ENCODE measurements at places on chromosomes 6 and 20. TPM values are rescaled to one million over a fixed set of nuclear protein-coding genes. Genes with fewer than 3 reads are reported as not detected.

SNAI1 gene
- total RNA-seq: 2.0 TPM

GPR6 gene
- total RNA-seq: not detected

SF3B5 gene
- 68.0 TPM for total RNA-seq

COL11A2 gene
- 0.26 TPM for total RNA-seq

PKIB gene
- total RNA-seq: 0.17 TPM

RGS17 gene
- 2.8 TPM for total RNA-seq

BPI gene
- total RNA-seq: not detected

UNC5CL gene
- total RNA-seq: 0.09 TPM

SLC17A2 gene
- not detected for total RNA-seq

CTCFL gene
- not detected for total RNA-seq

IMPG1 gene
- total RNA-seq: not detected

TREM2 gene
- not detected for total RNA-seq

Measured in dermis lymphatic vessel endothelial cell (primary cell).